ENCODE measurements at places on chromosomes 16 and 17.

DNA sequence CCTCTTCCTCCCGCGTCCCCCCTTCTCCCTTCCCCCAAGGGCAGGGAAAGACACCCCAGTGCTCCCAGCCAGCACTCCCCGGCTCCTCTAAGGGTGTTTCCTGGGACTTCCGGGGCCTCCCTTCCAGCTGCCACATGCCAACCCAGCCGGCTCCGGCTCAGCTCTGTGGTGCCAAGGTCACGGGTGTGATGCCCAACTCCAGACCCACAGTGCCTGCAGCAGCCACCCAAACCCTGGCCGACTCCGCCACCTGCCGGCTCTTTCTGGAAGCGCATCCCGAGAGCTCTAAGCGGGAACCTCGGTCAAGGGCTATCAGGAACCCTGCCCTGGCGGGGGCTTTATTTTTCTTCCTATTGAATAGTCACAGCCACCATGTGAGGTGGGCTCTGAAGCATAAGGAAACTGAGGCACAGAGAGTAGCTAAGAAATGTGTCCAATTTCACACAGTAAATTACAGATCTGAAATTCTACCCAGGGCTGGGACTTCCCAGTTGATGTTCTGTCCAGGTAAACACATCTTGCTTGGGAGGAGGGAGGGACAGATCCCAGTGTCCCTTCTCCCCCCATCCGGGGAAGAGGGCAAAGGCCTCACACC lies 3.3 kb upstream of the PPP1R1B start:
- DNase-seq, result peak; percentile 90

DNA sequence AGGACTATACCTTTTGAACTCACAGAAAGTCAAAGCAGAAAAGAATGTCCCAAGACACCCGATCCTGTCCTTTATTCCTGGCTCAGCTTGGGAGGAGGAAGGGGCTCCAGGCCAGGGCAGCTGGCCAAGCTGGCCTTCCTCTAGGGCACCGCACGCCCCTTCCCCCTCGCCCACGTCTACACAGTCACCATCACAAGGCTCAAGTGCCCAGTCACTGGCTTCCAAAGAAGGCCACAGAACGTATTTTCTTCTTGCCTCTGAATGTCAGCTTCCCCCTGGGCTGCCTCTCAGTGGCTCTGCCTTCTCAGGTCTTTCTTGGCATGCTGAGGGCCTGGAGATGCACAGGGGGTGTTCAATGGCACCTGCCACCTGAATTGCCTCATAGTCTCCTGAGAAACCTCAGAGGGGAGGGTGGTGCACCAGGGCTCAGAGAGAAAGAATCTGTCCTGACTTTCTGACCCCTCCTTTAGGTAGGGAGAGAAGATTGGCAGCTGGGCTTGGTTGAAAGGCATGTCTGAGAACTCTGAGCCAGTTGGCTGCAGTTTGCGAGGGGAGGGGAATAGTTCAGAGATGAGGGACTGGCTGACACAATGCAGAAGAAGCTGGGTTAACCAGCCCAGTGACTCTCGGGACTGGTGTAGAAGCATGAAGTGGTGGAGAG lies 2.1 kb downstream of the DHRS11 start:
- DNase-seq, result peak; percentile 70

DNA sequence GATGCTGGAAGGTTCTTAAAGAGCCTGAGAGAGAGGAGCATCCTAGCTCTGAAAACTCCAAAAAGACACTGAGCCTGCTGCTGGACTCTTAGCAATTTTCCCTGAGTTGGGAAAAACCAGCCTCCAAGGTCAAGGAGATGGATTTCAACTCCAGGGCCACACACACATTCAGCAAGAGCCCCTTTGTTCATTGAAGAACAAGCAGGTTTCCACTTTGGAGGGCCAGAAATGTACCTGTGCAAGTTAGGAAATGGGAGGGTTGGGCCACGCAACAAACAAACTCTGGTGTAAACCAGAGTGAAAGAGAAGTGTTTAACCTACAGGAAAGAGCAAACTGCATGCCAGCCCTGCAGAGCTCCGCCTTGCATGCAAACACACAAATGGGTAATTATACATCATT lies 264.8 kb upstream of the RPL38 start:
- no peak for DNase-seq

DNA sequence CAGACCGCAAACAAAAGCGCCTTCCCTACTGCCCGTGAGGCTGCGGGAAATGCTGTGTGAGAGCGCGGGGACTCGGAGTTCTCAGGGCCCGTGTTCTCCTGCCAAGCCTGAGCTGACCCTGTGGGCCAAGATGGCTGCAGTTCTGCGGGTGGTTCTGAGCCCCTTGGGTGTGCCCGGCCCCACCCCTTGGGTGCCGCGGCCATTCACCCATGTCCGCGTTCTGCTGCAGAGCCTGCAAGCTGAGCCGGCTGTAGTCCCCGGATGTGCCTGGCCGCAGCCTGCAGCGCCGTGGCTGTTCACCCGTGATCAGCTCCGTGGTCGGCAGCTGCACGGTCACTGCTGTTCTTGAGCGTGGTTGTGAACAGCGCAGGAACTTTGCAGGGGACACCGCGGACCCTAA lies 20.0 kb downstream of the ACSF3 start:
- DNase-seq, result no peak

DNA sequence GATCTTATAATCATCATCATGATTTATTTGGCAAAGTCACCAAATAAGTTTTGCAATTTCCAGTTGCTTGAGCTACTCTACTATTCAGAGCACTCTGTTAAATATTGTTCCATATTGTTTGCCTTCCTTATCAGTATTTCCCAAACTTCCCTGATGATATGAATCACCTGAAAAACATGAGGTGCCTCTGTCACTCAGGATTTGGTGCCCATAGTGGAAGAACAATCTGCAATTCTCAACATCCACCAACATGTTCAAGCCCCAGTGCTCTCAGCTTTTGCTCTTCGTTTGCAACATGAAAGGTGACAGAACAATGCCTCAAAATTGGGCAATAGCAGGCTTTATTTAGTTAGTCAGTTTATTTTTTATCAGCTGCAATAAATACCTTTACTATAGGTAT lies 28.6 kb upstream of the WSB1 start:
- no peak for DNase-seq

DNA sequence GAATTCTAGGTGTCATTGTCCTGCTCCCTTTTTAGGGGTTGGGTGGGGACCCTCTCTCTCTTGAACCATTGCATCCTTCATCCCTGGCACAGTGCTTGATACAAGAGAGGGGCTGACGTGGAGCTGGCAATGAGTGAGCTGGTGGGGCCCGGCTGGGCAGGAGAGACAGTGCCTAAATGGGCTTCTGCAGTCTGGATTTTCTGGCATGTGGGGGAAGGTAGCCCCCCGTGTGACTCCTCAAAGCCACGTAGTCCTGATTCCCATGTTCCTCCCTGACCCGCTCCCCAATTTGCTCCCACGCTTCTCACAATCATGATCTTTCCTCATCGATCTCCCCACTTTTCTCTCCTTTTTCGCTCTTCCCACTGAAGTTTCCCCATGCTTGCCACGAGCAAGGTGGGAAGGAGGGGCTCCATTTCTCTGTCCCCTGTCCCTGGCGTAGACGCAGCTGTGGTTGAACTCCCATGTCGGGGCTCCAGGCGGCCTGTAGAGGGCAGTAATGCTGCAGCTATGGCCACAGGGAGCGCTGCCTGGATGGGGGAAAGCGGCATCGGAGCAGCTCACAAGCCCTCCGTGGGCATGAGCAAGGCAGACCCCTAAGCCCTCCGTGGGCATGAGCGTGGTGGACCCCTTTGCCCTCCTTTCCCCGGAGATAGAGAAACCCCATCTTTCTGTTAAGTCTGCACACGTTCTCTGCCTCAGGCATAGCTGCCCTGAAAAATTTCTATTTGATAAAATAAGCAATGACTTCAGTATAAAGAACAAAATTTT lies 47.5 kb downstream of the HAPSTR1 start:
- peak; percentile 68 for DNase-seq

DNA sequence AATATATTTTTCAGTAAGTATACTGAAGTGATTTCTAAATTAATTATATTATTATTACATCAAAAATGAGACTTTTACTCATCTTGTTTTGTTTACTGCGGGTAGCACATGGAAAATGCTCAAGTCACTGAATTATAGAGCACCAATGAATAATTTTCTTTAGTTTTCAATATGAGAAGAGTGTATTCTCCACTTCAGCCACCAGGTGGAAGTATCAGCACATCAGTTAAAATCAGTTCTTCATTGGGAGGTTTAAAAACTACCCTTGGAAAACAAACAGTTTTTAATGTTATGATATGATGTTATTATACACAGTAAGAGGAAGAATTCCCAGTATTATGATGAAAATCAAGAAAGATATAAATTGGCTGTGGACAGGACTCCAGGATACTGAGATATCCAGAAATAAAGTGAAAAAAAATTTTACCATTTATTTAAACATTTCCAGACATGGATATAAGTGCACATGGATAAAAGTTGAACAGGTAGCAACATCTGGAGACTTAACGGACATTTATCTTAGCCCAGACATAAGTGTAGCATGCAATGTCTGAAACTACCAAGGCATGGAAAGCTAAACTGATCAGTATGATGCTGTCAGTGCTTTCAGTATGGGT lies 467.3 kb downstream of the KCNJ2 start:
- peak; percentile 58 for DNase-seq

DNA sequence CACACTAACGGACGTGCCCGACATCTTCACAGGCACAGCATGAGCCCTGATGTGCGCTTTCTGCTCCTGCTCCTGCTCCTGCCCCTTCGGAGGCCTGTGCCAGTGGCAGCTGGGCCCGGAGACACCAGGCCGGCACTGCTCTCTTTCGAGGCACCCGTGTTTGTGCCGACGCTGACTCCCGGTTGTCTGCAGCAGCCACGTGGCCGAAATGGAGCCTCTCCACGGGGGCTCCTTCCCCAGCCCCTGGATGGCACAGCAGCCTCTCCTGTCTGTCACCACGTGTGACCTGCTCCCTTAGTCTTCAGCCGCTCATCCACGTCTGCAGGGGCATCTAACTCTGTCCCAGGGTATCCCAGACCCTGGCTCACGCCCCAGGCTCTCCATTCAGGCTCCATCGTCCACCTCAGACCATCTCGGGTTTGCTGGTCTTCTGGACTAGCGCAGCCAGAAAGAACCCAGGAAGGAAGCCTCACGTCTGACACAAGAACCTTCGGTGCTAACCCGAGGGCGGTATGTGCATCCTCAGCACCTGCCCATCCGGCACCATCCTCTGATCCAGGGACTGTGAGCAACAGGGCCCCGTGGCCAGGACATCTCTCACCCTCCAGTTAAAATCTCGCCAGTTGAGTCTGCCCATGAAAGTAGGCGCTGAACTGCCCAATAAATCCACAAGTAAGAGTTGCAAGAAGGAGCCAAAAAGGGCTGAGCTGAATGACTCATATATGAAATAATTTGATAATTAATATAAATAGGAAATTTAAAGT lies 4.2 kb upstream of the RPH3AL start:
- no peak for DNase-seq

GRCh38 chr17:79792984-79793923 lies 3.6 kb downstream of the CBX8 start:
- no peak for DNase-seq

GRCh38 chr17:69067274-69068047 lies 6.7 kb upstream of the ABCA9 start:
- DNase-seq, result no peak

DNA sequence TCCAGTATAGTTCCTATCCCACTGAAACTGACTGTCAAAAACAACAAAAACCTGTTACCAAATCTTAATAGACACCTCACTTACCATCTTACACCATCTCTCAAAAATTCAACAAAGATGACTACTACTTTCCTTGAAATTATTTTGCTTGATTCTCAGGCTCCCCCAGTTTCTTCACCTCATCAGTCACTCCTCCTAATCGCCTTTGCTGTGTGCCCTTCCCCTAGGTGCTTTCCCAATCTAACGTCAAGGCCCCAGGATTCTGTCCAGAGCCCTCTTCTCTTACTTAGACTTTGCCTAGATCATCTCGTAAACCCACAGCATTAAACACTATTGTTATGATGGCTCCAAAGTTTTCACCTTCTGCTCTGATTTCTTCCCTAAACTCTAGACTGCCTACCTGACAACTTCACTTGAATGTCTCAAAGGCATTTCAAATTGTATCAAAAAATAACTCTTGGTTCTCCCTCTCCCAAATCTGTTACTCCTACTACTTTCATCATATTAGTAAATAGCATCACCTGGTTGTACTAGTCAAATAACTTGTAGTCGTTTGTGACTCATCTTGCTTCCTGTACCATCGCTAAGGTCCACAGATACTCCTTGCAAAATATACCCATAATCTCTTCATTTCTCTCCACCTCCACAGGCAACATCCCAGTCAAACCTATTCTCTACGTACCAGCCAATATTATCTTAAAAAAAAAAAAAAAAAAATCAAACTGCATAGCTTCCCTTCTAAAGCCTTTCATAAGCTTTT lies 18.0 kb downstream of the C16orf87 start:
- no peak for DNase-seq

DNA sequence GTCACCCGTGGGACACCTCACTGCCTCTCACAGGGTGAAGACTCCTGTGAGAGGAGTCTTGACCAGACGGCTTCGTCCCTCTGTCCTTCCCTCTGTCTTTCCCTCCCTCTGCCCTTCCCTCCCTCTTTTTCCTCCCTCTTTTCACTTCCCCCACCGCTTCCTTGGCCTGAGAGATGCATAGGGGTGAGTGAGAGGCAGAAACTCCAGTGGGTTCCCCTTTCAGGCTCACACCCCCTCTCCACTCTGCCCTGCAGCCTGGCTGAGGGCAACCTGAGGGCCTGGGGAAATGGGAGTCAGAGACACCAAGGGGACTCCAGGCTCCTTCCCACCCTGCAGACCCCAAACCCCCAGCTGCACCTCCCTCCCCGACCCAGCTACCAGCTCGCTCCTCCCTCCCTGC lies 14.6 kb upstream of the KRT17 start:
- peak; percentile 23 for DNase-seq

- no peak for DNase-seq
Measured at GRCh38 chr17:39739885-39740356, 2.2 kb downstream of the GRB7 start.

DNA sequence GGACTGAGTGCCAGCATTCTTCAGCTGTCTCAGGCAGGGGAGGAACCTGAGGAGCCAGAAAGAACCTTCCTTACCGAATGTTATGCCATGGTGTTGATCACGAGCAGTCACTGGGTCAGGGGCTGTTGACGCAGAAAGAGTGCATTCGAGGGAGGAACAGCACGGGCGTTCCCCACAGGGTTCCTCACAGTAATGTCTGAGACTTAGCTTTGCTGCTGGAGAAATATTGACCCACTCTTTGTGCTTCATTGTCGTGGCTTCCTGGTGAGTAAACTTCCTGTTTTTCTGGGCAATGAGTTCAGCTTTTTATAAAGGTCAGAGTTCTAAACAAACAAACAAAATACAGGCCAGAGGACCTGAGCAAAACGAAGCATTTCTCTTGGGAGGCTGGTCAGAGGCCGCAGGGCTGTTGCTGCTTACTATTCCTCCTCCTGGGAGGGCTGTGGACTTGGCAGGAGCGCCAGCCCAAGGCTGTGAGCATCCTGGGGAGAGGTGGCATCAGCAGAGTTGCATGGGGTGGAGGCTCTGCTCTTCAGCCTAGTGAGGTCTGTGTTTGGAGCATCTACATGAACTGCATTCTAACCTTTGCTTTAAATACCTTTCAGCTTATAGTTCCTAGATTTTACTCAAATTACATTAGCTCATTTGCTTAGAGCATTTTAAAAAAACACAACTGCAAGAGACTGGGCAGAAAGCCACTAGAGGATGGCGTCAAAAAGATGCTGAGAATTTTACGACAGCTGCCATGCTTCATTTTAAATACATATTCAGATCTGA lies 143.1 kb upstream of the CACNG5 start:
- DNase-seq, result peak; percentile 63

- no peak for DNase-seq
Measured at GRCh38 chr16:66083171-66083570, 283.3 kb upstream of the CDH5 start.

- no peak for DNase-seq
Measured at GRCh38 chr16:85261657-85262557, 149.6 kb upstream of the CIBAR2 start.

Data from suppressor macrophage treated with lipopolysaccharide for 4 hours (primary cell).